Glutamatergic neuron (in vitro differentiated cells): ENCODE measurements at places on chromosomes 11 and 22.

DNA sequence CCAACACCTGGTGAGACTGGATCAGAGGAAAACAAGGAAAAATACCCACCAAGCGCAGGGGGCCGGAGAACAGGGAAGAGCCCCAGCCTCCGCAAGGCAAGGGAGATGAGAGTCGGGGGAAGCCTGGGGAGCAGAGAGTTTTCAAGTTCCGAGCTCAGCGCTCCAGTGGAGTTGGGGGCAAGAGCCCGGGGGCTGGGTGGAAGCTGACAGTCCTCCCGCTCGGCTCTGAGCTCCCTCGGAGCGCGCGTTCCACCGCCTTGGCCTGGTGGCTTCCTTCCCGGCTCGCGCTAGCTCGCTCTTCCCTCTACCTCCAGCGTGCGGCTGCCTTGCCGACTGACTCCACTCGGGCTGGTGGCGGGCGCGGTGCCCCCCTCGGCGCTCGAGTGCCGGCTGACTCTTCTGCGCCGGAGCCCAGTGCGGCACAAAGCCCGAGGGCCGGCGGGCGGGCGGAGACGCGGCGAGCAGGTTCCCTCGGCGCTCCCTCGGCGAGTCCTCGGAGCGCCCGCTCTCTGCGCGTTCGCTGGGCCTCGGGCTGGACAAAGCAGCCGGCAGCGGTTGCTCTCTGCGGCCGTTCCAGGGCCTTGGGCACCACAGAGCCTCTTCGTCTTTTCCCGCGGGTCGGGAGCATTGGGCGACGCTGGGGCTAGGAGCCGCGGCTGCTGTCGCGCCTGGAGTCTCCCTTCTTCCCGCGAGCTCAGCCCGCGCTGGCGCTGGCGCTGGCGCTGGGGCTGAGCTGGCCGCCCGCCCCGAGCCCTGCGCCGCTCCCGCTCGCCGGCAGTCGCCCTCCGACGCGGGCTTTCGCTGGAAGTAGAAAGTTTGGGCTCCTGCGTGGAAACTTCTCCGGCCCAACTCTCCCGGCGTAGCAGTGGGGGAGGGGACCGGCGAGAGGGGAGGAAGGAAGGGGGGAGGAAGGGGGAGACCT is 1.0 kb downstream of the PAX6 start:
- DNase-seq = peak; percentile 71

DNA sequence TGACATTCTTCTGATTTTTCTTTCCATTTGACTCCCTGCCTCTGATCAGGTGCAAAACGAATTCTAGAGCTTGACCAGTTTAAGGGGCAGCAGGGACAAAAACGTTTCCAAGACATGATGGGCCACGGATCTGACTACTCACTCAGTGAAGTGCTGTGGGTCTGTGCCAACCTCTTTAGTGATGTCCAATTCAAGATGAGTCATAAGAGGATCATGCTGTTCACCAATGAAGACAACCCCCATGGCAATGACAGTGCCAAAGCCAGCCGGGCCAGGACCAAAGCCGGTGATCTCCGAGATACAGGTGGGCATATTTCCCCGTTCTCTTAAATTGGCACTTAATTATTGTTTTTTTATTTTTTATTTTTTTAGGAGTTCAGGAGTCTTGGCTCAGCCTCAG is 15.4 kb downstream of the XRCC6 start:
- DNase-seq = no peak

- DNase-seq = no peak
Observed at GRCh38 chr11:124801014-124801413, 808 bp upstream of the MSANTD2 start.

- no peak for DNase-seq
Observed at GRCh38 chr22:31141551-31141950, 1.2 kb upstream of the PLA2G3 start.

DNA sequence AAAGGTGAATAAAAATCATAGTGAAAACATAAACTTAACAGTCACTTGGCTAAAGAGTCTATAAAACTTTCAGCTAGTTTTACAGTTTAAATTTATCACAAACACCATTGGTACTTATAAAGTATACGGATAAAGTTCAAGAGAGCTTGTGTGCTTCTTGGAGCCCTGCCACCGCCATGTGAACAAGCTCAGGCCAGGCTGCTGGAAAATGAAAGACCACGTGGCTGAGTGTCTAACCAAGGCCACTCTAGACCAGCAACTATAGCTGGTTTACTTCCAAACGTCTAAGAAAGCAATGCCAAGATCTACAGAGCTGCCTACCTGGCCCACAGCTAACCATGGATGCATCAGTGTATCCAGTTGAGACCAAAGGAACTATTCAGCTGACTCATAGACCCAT is 66.3 kb upstream of the API5 start:
- DNase-seq = no peak

- no peak for DNase-seq
Observed at GRCh38 chr11:126598344-126599216, 243.1 kb downstream of the ST3GAL4 start.

DNA sequence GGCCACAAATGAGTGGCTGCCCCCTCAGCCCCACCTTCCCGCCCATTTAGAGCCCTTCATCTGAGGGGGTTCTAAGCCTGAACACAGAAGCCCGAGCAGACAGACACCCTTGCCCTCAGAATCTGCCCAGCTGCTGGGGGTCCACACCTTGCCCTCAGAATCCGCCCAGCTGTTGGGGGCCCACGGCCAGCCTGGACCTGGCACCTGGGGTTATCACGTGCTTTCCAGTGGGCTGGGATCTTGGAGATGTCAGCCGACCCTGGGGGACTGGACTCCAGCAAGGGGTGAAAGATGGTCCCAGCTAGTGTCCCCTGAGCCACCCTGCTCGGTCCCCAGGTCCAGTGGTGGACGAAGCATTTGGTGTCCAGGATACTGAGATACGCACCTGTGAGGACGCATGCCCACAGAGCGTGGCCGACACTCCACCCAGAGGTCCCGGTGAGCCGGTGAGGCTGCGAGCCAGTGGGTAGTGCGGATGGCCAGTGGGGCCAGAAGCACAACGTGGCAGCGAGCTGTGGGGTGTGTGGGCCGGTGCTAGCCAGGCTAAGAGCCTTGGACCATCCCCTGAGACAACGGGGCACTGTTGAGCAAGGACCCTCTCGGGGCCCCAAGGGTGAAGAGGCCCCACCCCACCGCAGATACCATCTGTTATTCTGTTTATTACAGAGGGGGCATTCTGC is 3.1 kb upstream of the CTSD start:
- peak; percentile 4 for DNase-seq

- peak; percentile 67 for DNase-seq
Observed at GRCh38 chr11:1335811-1336761, 26.7 kb upstream of the TOLLIP start.

- no peak for DNase-seq
Observed at GRCh38 chr11:17552041-17552355, 4.9 kb downstream of the OTOG start.

DNA sequence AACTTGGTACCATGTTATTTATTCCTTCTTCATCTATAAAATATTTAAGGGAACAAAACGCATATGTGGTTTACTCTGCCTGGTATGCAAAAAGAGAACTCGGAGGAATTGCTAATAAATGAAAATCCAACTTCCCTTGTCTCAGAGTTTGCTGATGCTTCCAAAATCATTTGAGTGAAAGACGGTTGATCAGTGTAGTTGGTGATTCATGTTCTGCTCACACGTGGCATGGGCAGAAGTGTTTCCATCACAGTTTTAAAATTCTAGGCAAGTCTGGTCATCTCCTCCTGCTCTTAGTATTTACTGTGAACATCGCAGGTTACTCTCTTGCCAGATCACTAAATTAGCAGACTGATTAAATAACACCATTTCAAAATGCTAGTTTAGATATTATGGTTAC is 11.9 kb upstream of the PARVB start:
- DNase-seq = no peak

- DNase-seq = no peak
Observed at GRCh38 chr11:119685111-119685746, 43.8 kb downstream of the NECTIN1 start.

GRCh38 chr11:102279641-102280170 is 37.6 kb upstream of the BIRC3 start:
- DNase-seq = no peak

DNA sequence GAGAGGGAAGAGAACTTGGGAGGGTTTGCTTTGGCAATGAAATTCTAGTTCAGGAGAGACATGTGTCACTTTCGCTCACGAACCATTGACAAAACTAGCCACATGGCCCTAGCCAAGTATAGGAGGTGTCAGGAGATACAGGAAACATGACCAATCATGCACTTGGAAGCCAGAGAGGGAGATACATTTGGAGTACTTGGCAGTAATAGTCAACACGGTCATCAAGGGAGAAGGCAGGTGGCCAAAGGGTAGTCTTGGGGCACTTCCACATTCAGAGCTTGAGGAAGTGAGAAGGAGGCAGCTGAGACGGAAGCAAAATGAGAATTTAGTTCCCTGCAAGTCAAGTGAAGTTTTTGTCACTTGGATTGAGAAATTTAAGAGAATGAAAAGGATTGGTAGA is 26.4 kb upstream of the KIRREL3 start:
- no peak for DNase-seq

DNA sequence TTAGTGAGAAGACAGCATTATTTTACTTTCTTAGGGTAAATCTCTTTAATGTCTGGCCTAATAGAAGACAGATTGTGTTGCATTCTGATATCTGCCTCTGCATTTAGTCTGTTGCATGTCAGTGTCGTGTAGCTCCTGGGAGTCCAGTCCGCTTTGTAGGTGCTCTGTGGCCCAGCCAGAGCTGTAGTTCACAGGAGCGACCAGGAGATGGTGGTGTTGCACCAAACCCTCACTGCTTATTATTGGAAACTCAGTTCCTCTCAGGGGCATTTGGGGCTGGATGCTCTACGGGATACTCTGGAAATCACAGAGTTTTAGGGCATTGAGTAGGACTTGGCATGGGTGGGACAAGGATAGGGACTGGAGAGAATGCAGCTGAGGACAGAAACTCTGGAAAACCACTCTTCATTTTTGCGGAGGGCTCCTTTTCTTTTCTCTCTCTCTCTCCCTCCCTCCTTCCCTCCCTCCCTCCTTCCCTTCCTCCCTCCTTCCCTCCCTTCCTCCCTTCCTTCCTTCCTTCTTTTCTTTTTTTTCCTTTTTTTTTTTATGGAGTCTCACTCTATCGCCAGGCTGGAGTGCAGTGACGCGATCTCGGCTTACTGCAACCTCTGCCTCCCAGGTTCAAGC is 21.7 kb downstream of the MIAT start:
- peak; percentile 87 for DNase-seq

GRCh38 chr11:57354699-57355098 is 16.5 kb downstream of the P2RX3 start:
- DNase-seq = no peak

DNA sequence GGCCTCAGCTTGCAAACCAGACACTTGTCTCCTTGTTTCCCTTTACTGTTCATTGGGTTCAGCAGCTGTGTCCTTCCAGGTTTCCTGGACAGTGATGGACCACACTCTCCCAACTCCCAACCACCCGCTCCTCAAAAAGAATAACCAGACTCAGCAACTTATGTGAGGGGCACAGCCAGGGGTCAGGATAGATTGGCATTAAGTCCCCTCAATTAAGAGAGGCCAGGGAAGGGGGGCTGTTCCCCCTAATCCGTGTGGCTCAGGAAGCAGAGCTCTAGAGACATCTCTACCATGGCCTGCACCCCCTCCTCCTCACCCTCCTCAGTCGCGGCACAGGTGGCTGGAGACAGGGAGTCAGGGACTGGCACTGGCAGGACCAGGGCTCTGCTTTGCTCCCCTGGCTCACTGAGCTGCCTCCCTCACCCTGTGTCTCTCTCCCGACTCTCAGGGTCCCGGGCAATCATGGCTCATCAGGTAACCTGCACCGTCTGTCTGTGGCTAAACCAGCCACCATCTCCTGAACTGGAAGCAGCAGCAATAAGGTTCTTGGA is 111.7 kb downstream of the ZNF280B start:
- DNase-seq = no peak

GRCh38 chr22:33766091-33766490 is 154.2 kb downstream of the LARGE1 start:
- no peak for DNase-seq

DNA sequence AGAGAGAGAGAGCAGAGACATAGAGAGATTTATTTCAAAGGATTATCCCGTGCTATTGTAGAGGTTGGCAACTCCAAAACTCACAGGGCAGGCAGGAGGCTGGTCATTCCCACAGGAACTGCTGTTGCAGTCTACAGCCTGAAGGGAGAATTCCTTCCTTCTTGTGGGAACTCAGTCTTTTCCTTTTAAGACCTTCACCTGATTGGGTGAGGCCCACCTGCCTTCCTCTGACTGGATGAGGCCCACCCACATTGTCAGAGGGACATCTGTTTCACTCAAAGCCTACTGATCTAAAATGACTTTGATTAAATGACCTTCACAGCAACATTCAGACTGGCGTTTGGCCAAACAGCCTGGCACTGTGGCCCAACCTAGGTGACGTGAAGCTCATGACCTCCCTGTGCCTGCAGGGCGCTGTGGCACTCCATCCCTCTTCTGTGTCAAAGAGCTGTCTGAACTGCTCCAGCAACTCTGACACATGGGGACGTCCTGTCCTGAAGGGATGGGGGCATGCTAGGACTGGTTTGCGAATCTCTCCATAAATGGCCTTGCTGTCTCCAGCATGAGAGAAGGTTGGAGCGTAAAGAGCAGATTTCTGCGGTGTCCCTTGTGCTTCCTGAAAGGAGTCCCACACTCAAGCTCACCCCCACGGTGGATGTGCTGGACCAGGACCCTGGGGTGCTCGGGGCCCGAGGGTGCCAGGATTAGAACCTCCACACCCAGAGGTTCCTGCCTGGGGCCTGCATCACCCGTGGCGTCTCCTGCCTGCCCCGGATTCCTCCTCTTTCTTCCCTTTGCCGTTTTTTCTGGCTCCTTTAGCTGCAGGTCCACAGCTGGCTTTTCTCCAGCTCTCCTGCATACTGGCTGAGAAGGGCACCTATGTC is 20.7 kb downstream of the KRTAP5-5 start:
- DNase-seq = no peak

DNA sequence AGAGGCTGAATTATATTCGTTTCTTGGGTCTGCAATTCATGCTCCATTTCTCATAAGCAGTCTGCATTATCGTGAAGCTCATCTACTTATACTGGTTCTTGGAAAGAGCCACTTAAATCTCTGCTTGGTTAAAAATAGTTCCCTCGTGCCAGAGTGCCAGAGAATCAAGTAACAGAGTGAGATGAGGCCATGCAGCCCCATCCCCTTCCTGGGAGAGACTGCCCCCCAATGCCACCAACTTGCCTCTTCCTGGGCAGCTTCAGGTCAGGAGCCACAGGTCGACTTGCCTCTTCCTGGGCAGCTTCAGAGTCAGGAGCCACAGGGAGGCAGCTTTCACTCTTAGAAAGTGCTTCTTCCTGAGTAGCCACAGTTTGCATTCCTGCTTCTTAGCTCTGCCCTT is 223.9 kb upstream of the ZBED5 start:
- no peak for DNase-seq

DNA sequence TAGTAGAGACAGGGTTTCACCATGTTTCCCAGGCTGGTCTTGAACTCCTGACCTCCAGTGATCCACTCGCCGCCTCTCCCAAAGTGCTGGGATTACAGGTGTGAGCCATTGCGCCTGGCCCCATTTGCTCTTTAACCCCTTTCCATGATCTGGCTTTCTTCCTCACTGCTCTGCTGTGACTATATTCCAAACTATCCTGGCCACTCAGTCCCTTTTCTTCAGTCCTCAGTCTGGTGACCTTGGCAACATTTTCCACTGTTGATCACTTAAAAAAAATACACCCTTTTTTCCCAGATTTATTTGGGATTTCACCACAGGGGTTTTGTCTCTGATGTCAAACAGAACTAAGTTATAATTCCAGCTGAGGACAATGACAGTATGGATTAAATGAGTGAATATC is 24.5 kb downstream of the MMP20 start:
- no peak for DNase-seq
